ENCODE measurements at places on chromosomes 3 and 15.

DNA sequence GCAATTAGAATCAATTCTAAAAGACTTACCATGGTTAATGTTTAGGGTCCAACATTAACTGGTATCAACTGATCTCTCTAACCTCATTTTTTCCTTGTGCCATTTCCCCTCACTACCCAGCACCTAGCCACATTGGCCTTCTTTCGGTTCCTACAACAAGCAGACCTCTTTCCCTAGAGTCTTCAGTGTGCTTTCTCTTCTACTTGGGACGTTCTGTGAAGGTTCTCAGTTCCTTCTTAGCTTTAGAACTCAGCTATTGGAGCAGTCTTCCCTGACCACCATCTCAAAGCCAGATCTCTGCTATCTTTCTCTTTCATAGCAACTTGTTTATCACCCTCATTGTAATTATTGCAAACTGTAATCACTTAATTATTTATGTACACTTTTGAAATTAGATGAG, 31.5 kb upstream of the MINDY4B start:
- DNase-seq = no peak

DNA sequence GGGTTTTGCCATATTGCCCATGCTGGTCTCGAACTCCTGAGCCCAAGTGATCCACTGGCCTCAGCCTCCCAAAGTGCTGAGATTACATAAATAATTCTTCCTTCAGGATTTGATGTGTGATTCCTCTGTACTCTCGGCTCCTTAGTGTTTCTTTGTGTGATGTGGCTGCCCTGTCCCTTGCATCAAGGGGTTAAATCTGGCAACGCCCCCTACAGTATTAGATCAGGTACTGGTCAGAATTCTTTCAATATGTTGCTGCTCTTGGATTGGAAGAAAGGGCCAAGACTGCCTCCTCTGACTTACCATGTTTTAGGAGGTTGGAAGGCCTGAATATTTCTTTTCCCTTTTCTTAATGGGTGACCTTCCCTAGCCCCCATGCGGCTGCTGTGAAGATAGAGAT, 390.6 kb upstream of the WNT5A start:
- DNase-seq = no peak

GRCh38 chr3:71160785-71161546, 422.6 kb downstream of the FOXP1 start:
- DNase-seq = no peak

- DNase-seq = no peak
Observed at GRCh38 chr15:37140531-37141058, 40.2 kb upstream of the MEIS2 start.

DNA sequence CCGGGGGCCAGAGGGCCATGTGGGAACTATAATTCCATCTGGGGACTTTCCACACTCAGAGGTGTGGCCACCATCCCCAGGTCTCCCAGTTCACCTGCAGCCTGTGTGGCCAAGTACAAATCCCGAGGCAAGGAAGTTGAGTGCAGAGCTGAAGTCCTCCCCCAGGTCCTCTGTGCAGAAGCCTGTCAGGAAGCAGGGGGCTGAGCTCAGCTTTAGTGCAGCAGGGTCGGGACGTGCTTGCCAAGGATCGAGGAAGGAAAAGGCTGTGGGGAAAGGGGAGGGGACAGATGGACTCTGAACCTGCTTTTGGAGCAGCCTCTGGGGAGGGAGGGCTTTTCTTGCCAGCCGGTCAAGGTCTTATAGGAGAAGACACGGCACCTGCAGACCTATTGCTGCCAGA, 67.7 kb downstream of the CHRNA7 start:
- DNase-seq = no peak

- DNase-seq = no peak
Observed at GRCh38 chr15:32870240-32871033, 152.6 kb downstream of the GREM1 start.

GRCh38 chr3:9826815-9827573, 16.8 kb downstream of the RPUSD3 start:
- peak; percentile 56 for DNase-seq

GRCh38 chr3:9194509-9195184, 54.8 kb downstream of the SRGAP3 start:
- DNase-seq = no peak

GRCh38 chr3:188812198-188812597, 359.6 kb upstream of the TPRG1 start:
- DNase-seq = no peak
